ENCODE measurements at places on chromosomes 6 and 20.

- DNase-seq, result no peak
Observed at GRCh38 chr6:74742793-74743508, 462.9 kb downstream of the COL12A1 start.

DNA sequence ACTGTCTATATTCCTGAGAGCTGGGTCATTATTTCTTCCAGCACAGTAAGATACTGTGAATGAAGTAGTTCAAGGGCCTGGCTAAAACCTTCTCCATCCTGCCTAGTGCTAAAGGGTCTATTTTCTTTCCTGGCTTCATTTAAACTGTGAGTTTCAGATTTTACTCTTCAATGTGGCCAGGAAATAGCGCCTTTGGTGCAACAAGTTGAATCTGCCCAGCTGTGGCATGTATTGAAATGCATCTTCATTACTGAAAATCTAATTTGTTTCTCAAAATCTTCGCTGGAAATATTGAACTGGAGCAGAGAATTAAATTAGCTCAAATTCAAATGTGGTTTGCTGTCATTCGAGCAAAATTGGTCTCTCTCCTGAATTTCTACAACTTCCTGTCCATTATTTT, 114.6 kb upstream of the KCNG1 start:
- DNase-seq, result no peak

- DNase-seq, result no peak
Observed at GRCh38 chr6:100469101-100469859, 4.6 kb upstream of the SIM1 start.

DNA sequence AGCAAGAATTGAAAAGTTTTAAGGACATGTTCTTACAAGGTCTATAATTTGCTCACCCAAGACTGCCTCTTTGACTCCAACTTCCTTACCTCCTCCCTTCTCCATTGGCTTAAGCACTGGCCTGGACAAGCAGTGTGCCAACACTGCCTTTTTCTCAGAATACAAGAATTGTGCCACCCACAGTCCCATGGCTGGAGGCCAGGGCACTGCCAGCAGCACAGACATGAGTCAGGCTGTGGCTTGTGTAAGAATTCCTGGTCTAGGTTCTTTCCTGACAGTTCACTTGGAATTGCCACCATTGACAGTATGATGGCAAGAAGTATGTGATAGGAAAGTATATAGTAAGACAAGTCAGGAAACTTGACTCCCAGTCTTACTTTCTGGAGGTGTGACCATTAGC, 202.7 kb upstream of the MARCKS start:
- peak; percentile 88 for DNase-seq

GRCh38 chr6:145110109-145110508, 625.2 kb downstream of the EPM2A start:
- no peak for DNase-seq

DNA sequence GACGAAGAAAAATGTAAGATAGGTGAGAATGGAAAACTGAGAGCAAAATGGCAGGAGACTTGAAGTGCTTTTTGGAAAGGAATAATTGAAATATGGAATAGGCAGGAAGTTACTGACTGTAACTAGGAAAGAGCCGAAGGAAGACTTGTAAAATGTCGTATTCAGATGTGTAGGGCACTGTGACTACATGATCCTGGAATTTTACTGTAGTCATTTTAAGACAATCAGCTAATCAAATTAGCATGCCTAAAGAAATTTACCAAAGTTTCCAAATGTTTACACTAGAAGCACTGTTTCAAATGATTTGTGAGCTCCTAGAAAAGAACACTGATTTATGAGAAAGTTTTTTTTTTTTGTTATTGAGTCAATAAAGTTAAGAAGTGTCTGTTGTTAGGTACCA, 21.2 kb upstream of the ADIG start:
- no peak for DNase-seq

- peak; percentile 98 for DNase-seq
Observed at GRCh38 chr20:60249436-60249835, 291.2 kb downstream of the CDH26 start.
